CMK (cell line): ENCODE measurements at places on chromosomes 2 and 18.

GRCh38 chr18:77131100-77131651 lies 1.4 kb downstream of the MBP start:
- no peak for DNase-seq

GRCh38 chr2:240320204-240320993 lies 115.1 kb upstream of the GPC1 start:
- DNase-seq = no peak

GRCh38 chr2:144254342-144255235 lies 265.3 kb downstream of the ZEB2 start:
- DNase-seq = no peak

- DNase-seq = no peak
These were observed 22.5 kb upstream of the ACVR1 start for GRCh38 chr2:157898591-157898996.

- DNase-seq = no peak
These were observed 11.9 kb downstream of the NR4A2 start for GRCh38 chr2:156320486-156321098.

DNA sequence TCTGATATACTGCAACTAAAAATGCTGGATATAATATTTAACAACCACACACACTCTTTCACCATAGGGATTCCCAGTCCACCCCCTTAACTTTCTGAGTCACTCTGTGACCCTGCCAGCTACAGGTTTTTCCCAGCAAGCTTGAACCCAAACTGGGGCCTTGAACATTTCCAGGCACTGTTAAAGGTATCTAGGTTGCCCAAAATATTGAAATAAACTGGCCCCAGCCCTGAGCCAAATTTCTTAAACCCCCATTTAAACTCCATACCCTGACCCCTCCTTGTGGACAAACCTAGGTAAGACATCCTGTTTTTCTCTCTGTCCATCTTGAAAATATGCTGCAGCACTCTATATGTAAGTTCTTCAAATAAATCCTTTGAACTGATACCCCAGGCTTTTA lies 19.7 kb upstream of the DCTN1 start:
- DNase-seq = peak; percentile 24

DNA sequence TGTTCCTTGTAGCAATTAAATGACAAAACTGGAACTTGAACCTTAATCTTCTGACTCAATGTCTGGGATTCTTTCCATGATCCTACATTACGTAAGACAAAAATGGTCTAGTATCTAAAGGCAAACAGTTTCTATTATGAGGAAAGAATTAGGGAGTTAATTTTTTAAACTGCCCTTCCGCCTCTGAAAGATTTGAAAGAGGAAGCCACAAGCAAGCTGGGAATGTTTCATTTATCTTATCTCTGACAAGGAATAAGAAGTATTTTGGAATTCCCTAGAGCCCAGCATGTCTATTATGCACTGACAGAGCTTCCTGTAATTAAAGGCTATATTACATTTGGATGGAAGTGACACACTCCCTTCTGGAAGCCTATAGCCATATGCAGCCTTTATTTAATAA lies 558.8 kb upstream of the CDH2 start:
- no peak for DNase-seq

GRCh38 chr2:172305066-172305465 lies 122.3 kb upstream of the ITGA6 start:
- DNase-seq = no peak

GRCh38 chr2:22056621-22057132 lies 932.9 kb downstream of the TDRD15 start:
- DNase-seq = no peak

DNA sequence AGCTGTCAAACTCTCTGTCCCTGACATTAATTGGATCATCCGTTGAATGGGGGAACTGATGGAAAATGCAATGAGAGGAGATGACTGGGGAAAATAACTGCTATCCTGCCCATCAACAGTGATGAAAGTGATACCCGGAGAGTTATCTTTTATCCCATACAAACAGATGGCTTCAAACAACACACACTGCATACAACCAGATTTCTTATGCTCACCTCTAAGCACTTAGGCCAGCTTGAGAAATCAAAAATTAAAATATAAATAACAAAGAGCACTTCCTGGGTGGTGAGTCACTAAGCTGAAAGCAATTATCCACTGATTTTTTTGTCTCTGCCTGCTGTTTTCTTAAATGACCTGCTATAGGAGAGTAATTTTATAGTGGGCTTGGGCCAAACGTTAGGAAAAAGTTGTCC lies 237.6 kb upstream of the RGPD4 start:
- no peak for DNase-seq

DNA sequence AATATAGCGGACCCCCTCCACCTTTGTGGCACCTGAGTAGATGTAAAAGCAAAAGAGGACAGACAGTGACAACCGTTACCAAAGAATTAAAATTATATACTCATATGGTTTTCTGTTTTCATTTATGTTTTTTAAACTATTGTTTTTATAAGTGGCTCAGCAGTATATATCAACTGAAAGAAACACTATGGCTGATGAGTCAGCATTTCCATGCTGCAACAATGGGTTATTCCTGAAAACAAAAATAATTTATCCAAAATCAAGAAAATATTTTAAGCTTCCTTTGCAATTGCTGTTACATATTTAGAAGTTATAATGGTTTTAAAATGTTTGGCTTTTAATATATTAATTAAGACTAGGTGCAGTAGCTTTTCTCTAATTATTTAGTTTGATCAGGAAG lies 17.7 kb downstream of the MRPS9 start:
- DNase-seq = no peak

DNA sequence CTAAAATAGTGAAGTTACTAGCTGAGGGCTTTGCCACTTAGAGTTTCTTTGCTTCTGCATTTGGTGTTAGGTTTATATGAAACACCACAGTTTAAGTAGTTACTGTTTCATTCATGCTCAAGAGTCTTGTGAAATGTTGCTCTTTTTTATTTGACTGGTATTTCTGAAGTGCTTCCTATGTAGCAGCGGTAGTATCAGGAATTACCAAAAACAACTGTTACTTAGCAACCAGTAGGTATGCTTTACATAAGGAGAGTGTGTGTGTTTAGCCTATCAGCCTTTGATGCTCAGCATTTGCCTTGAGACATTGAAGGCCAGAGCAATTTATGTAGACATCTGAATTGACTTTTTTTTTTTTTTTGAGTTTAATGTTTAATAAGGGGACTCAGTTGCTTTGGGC lies 3.6 kb downstream of the DIS3L2 start:
- DNase-seq = no peak

DNA sequence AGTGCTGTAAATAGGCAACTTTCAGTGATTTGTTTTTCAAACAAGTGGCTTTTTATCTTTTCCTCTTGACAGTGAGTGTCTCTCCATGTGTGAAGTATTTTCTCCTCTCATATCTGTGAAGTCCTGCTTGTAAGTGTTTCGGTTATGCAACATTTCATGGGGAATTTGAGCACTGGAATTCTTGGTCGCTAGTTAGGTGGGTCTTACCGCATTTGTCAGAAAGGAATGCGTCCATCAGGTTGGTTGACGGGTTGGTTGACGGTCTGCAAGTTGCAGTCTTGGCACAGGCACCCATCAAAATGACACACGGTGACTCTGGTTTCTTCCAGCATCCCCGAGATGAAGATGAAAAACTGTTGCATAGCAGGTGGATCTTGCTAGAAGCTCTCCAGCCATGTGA lies 109.8 kb downstream of the AGAP1 start:
- no peak for DNase-seq

DNA sequence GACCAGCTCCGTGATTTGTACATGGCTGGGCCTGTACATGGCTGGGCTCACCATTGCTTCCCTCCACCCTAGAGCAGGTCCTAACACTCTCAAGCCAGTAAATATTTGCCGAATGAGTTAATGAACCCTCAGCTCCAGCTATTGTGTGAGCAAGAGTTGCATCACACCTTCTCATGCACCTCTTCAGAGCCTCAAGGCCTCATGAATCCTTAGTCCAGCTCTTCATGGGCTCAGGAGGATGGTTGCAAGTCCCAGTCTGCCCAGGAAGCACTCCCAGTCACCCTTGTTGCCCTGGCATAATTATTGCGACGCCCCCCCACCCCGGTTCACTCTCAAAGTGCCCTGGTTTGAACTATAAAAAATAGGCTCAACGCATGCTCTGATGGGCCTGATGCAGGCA lies 30.1 kb upstream of the GNAL start:
- DNase-seq = no peak

DNA sequence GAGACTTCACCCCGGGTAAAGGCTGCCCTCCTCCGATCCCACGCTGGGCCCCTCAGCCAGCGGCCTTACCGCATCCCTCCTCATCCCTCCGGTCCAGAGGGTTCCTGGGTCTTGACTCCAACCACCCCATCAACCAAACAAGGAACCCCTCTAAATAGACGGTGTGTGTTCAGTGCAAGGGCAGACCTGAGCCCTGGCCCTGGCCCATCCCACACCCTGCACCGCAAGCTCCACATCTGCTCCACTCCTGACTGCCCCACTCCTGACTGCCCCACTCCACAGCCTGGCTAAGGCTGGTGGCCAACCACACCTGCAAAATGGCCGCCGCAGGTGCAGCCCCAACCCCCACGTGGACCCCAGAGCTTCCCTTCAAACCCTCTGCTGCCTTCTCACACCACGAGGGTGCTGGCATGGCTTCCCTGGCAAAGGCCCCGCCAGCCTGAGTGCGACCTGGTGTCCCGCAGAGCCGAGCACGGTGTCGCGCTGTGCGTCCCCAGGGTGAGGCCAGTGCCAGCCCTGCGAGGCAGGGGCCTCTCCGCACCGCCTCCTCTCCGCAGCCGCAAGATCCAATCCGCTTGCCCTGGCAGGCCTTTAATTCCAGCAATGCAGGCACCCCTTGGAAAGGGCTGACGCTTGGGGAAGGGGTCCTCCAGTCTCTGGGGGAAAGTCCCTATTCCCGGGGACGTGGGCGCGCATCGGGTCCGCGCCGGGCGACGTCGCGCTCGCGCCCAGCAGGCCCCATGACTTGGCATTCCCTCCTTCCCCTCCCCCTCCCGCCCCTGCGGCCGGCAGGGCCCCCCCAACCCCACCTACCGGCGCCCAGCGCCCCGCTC lies 1.5 kb downstream of the KIF1A start:
- no peak for DNase-seq

DNA sequence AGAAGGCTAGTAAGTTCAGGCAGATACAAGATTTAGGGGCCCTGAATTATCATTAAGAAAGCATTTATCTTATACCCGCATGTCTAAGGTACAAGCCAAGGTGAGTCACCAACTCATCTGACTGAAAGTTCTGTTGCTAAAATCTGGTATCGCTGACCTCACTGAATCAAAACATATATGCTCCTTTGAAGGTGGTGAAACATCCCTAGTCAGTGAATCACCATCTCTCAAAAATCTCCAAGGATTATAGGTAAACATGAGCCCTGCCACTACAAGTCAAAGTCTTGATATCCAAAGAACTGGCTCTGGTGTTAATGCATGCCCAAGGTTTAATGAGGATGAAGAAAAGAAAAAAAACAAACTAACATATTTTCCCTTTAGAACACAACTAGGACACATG lies 43.5 kb downstream of the IRS1 start:
- no peak for DNase-seq

DNA sequence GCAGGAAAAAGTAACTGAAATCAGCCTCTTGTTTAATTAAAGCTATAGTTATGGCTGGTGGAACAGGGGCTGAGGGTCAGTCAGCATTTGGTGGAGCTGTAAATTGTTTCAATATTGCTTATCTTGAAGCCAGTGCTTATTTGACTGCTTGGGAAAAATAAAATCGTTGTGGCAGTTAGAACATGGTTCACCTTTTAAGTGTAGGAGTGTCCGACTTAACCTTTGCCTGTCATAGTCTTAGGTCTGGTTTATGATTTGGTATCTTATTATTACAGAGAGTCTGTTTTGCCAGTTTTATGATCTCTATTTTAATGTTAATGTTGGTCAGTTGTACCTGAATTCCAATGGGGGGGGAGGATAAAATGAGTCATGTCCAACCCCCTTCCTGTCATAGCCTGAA lies 27.2 kb upstream of the NOL4 start:
- DNase-seq = no peak

DNA sequence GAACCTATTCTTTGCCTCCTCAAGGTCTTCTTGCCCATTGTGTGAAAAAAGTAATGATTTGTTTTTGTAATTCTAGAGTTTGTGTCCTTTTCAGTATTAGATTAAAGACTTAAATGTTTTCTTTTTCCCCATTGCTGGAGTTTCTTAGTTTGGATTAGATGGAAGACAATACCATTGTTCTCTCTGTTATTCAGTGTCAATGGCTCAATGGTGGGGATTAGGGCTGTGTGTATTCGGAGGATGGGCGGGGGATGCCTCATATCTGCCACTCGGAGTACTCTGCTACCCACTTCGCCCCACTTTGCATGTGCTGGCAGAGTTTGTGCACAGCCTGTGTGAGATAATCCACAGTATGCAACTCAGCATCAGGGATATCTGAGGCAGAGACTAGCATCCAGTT lies 90.1 kb downstream of the KLHL29 start:
- DNase-seq = no peak

GRCh38 chr18:53253789-53254188 lies 913.8 kb downstream of the DCC start:
- DNase-seq = no peak

GRCh38 chr2:213806125-213806726 lies 522.0 kb downstream of the SPAG16 start:
- no peak for DNase-seq

- DNase-seq = no peak
These were observed 275.8 kb downstream of the LNPK start for GRCh38 chr2:175726223-175726622.

- no peak for DNase-seq
These were observed 100.8 kb downstream of the MRPS9 start for GRCh38 chr2:105138643-105139042.

DNA sequence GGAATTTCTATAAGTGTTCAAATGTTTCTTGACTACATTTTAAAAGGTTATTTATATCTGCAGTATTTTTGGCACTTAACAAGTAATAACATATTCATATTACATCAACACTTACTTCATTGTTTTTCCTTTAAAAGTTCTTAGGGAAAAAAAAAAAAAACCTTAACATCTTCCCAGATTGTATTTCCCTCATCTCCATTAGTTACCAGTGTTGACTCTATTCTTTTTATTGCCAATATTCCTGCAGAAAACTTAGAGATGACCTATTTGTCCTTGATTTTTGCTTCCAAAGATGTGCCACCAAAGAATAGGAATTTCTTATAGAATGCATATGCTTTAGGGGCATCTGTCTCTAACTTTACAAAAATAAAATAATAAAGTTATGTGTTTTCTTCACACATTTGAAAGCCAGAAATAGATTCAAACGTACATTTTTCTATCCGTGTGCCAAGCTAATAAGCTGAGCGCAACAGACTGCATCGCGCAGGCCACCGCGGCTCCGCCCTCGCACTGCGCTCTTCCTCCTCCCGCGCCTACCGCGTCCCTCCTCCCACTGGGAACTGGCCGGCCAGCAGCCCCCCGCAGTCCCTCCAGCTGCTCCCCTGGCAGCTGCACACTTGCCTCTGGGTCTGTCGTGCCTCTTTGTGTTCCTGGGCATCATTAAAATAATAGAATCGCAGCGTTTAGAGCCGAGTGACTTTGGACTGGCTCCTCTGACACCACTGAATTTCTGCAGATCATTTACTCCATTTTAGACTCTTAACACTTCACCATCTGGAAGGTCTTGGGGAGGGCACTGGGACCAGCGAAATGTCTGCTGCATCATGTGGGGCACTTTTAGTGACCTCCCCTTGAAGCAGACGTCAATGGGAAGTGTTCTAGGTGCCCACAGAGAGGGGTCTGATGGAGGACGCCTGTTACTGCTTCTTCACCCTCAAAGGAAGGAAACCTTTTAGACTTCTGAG lies 21.2 kb upstream of the NAB1 start:
- no peak for DNase-seq
